ENCODE measurements at places on chromosomes 2 and 18. TPM values are rescaled to one million over a fixed set of nuclear protein-coding genes. Genes with fewer than 3 reads are reported as not detected.

DNA sequence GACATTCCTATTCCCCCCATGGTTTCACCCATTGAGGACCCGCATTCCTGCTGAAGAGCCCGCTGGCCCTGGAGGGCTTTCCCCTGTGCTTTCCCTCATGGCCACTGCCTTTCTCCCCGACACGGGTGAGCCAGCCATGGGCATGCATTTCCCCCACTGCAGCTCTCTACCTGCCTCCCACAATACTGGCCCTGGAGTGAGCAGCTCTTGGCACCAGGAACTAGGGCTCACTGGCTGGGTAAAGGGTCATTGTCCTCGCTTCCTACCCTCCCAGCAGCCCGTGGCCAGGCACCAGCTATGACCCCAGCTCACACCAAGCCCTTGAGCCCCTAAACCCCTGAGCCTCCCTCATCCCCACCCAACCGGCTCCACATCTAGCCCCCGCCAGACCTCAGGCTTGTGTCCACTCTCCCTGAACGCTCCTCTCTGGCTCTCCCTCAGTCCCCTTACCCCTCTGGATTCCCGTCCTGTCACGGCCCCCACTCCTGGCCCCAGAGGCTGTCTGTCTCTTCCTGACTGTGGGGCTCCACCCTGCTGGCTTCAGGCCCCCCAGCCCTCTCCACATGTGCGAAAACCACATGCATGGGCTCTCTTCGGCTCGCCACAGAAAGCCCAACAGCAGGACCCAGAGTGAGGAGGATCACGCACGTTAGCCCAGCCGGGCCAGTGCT is 199.8 kb downstream of the ZFP36L2 start:
- DNase-seq: no peak

DNA sequence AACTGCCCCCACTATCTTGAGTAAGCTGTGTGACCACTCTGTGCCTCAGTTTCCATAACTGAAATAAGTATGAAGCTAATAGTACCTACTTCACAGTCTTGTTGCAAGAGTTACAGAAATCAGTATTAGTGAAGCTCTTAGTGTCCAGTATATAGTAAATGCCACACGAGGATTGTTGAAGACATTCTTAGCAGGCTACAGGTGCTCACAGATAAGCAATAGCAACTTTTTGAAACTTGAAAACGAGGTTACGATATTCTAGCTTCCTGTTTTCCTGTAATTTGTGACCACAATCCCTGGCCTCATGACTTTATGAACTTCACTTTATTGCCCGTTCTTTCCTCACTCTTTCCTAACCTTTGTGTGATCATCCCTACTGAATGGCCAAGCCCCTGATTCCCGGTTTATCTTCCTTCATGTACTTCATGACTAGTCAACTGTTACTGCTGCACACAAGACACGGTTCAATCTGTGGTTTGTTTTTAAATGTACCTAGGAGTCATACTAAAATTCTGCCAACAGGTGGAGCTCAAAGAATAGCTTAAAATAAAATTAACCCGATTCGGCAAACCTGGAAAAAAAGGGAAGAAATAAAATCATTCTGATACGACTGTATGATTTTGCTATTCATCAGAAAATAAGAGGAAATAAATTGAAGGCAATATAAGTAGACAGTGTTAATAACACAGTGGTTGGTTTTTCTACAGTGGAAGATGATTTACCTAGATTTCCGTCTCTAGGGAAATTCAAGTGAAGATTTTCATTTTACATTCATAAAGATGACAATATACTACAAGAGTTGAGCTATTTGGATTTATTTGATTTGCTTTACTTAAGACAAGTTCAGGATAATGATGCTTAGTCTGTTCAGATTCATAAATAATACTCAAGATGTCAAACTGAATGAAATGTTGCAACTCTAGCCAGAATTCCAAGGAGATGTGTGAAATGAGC is 38.1 kb upstream of the STAT1 start:
- DNase-seq: no peak

DNA sequence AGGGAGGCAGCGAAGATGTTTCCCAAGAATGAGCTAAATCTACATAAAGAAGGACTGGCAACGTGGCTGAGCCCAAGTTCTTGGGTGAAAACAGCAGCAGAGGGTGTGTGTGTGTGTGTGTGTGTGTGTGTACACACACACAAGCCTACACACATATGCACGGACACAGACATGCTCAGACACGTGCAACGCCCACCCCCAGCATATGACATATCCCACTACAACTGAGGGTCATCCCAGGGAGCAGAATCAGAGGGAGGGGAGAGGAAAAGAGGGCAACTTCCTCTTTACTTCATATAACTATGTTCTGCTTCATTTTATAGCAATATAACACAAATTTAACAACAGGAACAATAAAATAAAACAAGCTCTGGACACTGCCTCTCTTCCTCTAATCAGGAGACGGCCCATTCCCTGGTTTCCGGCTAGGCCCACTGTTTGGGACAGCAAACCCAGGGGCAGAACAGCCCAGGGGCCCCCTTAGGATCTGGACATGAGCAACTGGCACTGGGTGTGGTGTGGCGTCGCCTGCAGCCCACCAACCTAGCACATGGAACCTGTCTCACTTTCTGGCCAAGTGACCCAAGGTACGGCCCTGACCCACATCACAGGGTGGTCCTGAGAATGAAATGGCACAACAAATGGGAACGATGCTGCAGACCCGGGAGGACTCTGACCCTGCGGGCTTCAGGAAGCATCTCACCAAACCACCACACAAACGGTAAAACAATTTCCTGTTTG is 25.0 kb downstream of the FAM178B start:
- no peak for DNase-seq

- DNase-seq: no peak
Measured at GRCh38 chr18:74392323-74392722, 64.8 kb downstream of the DIPK1C start.

DNA sequence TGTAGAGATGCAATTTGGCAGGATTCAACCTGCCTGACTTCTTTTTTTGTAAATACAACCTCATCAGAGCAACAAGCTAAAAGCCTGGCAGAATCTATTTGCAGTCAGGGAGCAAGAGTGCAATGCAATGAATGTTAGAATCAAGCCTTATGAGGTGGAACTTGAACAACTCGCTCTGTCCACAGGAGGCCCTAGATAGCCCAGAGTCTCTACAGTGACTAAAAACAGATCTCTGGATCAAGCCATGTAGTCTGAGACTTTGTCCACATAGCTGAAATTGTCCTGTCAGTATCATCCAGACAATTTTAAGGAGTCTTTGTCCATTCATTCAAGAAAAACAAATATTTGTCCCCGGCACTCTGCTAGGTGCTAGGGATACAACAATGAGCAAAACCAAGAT is 32.0 kb upstream of the CDK5R2 start:
- no peak for DNase-seq

DNA sequence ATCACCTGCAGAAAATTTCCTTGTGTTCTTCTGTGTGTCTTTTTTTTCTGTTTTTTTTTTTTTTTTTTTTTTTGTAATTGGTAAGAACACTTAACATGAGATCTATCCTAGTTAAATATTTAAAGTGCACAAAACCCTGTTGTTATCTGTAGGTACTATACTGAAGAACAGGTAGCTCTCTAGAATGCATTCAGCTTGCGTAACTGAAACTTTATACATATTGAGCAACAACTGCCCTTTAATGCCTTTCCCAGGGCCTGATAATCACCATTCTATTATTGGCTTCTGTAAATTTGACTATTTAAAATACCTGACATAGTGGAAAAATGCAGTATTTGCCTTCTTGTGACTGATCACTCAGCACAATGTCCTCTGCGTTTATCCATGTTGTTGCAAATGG is 701.8 kb downstream of the SUCLG1 start:
- DNase-seq: no peak

UCN gene
- total RNA-seq: 0.68 TPM

DNA sequence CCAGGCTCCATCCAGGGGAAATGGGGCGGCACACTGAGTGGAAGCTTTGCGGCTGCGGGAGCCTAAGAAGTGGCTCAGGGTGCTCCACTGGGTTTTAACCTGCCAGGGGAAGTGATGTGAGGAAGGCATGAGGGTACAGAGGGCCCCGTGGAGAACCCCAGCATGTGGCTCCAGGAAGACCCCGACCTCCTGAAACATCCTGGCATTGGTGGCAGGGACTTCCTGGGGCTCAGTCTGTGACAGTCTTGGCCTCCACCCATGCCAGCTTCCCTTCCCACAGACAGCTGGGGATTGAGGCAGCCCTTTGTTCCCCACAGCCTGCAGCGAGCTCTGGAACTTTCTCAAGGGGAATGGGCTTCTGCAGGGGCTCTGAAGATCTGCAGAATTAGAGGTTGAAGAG is 146.6 kb downstream of the TNS1 start:
- DNase-seq: no peak

DNA sequence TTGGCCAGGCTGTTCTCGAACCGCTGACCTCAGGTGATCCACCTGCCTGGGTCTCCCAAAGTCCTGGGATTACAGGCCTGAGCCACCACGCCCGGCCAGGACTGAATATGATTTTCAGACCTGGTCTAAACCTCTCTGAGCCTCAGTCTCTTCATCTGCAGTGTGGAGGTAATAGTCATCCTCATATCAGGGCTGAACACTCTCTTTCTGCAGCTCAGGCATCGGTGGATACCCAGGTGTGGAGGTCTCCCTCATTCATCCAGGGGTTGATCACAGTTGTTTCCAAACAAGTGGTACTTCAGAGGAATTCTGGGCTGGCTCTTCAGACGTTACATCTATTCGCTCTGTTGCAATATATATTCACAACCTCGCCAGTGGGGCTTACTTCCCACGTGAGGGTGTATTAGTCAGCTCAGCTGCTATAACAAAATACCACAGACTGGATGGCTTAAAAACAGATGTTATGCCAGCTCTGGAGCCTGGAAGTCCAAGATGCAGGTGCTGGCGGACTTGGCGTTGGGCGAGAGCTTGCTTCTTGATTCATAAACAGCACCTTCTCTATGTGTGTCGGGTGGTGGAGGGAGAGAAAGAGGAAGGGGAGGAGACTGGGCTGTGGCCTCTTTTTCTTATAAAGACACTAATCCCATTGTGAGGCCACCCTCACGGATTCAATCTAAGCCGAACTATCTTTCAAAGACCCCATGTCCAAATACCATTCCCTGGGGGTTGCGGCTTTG is 2.9 kb upstream of the MBP start:
- no peak for DNase-seq

ANO7 gene
- total RNA-seq: 8.6 TPM

DNA sequence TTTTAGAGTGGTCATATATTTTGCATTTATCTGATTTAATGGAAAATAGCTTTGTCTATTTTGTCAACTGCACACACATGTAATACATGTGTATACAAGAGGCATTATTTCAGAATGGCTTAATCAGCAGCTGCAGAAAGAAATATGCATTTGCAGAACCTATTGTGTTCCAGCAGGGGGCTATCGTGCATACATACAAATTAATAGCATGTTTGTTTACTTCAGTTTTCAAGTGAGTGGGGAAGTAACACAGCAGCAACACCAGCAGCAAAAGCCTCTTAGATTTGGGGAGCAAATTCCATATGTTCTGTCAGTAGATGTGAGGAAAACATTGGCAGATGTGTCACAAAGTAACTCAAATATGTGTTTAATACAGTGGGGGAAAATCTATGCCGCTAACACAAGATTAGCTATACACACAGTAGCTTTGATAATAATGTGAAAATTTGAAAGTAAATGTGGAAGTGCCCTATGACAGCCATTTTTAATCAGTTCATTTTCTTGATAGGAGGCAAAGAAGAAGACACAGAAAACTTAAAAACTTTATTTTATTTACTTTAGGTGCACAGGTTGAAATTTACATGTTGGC is 218.1 kb downstream of the WDR7 start:
- no peak for DNase-seq

- DNase-seq: no peak
Measured at GRCh38 chr2:29582062-29582461, 339.3 kb downstream of the ALK start.

CCBE1 gene
- 8.0 TPM for total RNA-seq

XDH gene
- 3.7 TPM for total RNA-seq

CMPK2 gene
- total RNA-seq: 0.13 TPM

SPC25 gene
- 28.6 TPM for total RNA-seq

DNA sequence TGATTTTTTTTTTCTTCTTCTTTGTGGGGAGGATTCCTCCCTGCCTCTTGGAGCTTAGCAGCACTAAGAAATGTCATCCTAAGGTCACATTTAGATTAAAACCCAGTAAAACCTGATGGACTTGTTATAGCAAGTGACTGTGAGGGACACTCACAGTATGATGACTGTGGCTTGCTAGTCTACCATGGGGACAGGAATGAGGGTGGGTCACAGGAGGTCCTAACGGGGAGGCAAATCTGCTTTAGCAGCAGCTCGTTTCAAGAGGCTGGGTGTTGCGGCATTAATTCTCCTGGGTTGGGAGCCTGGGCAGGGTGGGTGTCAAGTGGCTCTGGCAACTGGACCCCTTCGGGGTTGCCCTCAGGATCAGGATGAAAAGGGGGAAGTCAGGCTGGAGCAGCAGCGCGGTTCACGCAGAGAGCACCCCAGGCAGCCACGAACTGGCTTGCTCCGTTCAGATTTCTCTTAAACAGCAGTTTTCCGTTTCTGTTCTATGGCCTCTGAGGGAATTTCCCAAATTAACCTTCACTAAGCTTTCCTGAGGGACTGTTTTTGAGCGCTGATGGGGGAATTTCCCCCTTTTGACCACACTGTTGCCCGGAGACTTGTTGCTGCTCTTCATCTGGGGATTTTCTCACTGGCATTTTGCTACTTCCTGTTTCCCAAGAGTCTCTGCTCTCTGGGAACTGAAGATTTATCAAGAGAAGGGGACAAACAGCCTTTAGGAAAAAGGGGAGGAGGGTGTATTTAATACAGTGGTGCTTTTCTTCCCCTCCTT is 59.8 kb upstream of the PELI1 start:
- no peak for DNase-seq

- no peak for DNase-seq
Measured at GRCh38 chr2:17793296-17793695, 23.0 kb upstream of the MSGN1 start.

GRCh38 chr2:107276034-107276433 is 390.1 kb upstream of the ST6GAL2 start:
- DNase-seq: no peak

ACVR1C gene
- total RNA-seq: 1.6 TPM

FOXI3 gene
- total RNA-seq: 13.5 TPM

DNA sequence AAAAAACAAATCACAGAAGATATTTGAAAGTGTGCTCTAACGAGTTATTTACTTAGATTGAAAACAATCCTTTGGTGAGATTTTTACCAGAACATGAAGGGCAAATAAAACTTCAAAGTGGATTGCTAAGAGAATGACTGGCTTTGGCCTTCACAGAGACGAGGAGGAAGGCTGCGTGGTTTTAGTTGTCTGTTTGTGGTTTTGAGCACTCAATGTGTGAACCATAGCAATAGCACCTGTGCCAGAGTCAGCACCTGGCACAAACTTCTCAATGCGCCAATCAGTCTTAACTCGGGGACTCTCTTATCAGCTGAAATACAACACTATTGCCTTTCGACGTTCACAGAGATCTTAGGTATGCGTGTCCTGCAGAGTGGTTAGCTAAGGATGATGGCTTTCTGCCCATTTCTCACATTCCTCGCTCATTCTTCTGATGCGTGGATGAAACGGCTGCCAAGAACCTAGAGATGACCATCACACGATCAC is 70.0 kb downstream of the MBP start:
- DNase-seq: no peak
